ENCODE measurements at places on chromosomes 6 and 20.

- DNase-seq, result no peak
These were observed 785.6 kb downstream of the QKI start for GRCh38 chr6:164200071-164200470.

- peak; percentile 31 for DNase-seq
These were observed 266.3 kb downstream of the CDC5L start for GRCh38 chr6:44653761-44654218.

DNA sequence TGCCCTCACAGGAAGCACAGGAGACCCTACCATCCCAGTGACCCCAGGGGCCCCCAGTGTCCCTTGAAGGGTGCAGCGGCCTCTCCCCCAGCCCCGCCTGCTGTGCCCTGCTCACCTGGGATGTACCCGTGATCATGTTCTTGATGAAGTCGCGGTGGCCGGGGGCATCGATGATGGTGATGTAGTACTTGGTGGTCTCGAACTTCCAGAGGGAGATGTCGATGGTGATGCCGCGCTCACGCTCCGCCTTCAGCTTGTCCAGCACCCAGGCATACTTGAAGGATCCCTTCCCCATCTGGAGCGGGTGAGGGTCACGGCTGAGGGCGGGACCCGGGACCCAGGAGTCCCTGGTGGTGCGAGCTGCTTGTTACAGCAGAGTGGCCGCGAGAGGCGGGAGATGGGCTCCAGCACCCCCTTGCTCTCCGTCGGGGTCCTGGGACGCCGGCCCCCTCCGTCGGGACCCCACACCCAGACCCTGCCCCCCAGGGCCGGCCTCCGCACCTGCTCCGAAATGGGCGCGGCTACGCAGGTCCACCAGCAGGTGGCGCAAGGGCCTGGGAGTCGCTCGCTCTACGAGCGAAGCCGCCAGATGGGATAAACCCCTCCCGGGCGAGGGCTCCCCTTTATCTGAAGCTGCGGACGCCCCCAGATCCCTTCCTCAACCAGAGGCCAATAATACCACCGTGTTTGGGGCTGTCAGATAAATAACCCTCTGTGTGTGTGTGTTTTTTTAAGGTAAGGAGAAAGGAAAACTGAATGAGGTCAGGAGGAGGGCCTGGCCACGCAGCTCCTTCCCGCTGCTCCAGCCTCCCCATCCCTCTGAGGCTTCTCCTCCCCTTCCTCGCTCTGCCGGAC is 2.9 kb downstream of the EEF1A2 start:
- peak; percentile 28 for DNase-seq

- DNase-seq, result no peak
These were observed 206.5 kb downstream of the JARID2 start for GRCh38 chr6:15452182-15452941.

- DNase-seq, result peak; percentile 42
These were observed 36.1 kb downstream of the NCR2 start for GRCh38 chr6:41371461-41371991.

DNA sequence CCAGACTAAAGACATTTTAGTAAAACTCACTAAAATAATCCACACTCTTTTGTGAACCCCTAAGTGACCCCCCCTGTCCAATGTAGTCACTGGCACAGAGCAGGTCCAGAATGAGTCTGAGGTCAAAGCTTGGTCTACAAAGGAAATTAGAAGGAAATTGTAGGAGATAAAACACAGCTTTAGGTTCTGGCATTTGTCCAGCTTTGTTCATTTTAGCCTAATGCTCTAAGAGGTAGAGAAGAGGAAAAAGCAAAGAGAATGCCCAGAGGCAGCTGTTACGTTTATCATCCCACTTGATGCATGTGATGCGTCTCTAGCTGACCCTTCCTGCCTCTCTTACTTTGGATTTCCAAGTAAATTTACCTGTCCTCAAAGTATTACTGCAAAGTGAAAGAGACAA is 62.5 kb downstream of the CNKSR3 start:
- peak; percentile 55 for DNase-seq

DNA sequence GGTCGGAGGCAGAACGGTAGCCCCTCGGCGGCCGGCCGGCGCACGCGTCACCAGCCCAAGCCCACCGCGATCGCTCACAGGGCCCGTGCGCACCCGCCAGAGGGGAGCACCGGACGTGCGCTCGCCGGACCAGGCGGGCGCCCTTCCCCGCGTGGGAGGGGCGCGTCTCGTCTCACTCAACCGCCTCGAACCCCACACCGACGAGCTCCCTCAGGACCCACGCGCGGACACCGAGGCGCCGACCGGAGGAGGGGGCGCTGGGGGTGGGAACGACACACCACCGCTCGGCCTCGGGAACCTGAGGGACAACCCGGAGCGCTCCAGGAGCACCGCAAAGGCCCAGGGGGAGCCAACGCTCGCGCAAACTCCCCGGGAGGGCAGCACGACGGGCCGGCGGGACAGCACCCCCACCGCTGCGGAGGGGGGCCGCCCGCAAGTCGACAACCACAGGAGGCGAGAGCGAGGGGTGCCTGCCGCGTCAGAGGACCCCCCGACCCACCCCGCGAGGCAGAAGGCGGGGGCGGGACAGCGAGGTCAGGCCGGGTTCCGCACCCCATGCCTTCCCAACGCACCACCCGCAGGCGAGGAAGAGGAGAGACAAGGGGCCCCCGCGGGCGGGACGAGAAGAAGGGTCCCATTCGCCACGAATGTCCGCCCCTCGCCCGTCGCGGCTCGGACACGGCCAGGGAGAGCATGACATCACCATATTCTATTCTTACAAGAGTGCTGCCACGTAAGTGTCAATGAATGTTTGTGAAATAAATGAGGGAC is 512.7 kb upstream of the ZNF337 start:
- DNase-seq, result peak; percentile 11

DNA sequence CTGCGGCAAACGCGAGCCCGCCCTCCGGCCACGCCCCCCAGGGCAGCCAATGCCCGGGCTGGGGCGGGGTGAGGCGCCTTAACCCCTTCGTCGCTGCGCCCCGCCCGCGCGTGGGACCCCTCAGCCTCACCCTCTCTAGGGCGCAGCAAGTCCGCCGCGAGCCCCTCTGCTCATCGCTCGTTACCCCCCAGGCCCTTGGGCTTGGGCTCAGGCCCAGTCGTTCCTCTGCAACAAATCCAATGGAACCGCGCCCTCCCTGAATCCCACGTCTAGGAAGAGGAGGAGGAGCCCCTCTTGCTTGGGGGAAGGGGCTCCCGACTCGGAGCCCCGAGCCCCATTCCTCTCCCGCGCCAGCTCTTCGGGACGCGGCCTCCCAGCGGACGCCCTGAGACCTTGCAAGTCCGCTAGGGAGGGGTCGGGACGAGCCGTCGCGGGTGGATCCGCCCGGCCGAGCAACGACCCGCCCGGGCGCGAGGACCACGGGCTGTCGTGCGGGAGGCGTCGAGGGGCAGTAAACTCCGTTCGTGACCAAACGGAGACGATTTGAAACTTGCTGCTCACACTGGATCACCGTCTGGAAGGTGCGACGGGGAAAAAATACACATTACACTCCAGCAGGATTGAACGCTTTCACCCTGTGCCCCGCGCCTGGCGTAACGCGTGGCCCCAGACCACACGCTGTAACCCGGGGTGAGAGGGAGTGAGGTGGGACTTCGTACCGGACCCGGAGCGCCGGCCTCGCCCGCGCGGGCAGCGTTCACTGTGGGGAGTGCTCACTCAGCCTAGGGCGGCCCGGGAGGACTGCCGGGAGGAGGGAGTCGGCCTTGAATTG is 477 bp upstream of the LZTS3 start:
- peak; percentile 8 for DNase-seq

DNA sequence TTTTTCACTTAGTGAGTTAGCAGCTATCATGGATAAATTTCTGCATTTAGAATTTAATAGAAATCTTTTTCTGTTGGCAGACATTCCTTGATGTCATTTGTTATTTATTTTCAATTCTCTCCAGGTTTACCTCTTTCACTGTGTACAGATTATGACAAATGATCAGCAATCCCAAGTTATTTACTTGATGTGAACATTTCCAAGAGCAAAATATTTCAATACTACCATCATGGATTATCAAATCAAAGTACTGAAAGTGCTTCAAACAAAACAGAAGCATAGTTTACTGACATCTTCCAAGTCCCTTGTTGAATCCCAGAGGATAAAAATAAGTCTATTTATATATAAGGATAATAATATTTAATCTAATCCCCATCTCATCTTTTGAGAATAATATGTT is 852.2 kb upstream of the CITED2 start:
- no peak for DNase-seq

DNA sequence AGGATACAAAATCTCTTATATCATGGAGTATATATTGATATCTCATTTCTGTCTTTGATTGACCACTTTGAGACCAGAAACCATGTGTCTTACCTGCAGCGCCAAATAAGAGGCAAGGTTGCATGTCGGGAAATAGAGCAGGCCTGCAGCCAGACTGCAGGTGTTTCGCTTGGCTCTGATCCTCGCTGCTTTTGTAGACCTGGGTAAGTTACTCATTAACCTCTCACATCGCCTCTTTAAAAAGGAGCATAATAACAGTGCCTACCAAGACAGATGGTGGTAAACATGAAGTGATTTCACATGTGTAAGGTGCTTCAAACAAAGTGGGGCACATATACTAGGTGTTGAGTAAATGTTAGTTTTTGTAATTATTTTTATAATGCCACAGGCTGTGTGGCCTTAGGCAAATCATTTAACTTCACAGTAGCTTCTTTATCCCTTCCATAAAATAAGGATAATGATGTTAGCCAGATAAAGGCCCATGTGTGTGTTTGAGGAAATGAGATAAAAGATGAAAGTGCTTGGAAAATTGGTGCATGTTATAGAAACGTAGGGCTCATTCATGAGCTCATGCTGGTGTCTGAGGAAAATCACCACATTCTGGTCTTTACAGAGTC is 248.8 kb upstream of the MAP3K7 start:
- no peak for DNase-seq

- DNase-seq, result no peak
These were observed 12.9 kb downstream of the TAGAP start for GRCh38 chr6:159031846-159032245.

DNA sequence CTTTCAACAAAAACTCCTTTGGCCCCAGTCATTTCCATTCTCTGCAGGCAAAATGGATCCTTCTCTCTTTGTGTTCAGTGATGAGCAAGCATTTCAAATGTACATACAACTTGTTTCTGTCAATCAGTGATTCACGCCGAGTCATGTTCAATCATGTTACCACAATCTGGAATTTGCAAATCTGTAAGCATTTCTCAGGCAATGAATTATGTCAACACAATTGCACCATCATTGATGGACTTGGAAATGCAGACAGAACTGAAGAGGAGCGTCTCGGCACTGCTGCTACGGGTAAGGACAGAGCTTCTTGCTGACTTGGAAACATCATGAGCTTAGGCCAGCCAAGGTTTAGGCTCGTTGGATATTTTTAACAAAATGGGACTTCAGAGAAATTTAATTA is 132.8 kb upstream of the AGPAT4 start:
- peak; percentile 88 for DNase-seq

- DNase-seq, result no peak
These were observed 600.4 kb downstream of the HTR1B start for GRCh38 chr6:76862936-76863335.

GRCh38 chr20:59183751-59184150 is 20.1 kb downstream of the ZNF831 start:
- DNase-seq, result no peak

- DNase-seq, result no peak
These were observed 11.6 kb downstream of the MAP3K7 start for GRCh38 chr6:90575267-90575666.

- no peak for DNase-seq
These were observed 1.3 kb upstream of the OCSTAMP start for GRCh38 chr20:46551522-46552381.

- no peak for DNase-seq
These were observed 225.8 kb upstream of the SOX4 start for GRCh38 chr6:21367649-21368154.

DNA sequence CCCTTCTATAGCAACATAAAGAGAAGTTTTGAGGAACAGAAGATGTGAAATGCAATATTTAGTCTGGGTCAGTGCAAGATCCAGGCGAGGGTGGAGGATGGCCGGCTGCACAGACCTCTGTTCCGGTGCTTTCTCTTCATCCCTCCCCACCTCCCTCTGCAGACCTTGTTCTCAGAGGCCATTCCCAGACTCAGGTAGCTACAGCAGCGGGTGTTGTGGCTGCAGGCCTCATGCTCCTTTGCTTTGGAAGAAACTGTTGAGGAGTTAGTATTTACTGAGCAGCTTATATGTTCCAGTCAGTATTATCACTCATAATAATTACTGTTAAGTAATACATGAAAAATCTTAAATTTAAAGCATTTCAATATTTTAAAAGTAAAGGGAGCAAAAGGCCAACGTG is 1.7 kb downstream of the BTN3A3 start:
- no peak for DNase-seq

DNA sequence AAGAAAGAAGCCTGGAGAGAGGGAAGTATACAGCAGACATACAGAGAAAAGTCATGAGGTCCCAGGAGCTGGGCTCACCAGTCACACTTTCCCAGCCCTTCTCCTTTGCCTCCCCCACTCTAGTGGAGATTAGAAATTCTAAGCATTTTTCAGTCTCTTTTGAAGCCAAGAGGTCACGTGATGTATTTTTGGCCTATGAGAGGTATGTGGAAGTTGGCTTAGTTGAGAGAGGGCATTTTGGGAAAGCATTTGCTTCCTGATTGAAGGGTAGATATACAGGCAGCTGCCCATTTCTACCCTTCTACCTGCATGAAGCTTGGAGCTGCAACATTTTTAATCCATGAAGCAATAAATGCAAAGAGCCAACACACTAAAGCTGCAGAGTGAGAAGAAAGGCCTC is 106.0 kb upstream of the TNFAIP3 start:
- DNase-seq, result no peak

GRCh38 chr6:87907521-87907920 is 140.1 kb upstream of the SPACA1 start:
- peak; percentile 2 for DNase-seq

- no peak for DNase-seq
These were observed 622.2 kb downstream of the DOK5 start for GRCh38 chr20:55097621-55098020.

GRCh38 chr20:25314497-25315417 is 66.9 kb downstream of the PYGB start:
- no peak for DNase-seq

GRCh38 chr6:89047473-89047872 is 33.1 kb upstream of the PNRC1 start:
- DNase-seq, result no peak

DNA sequence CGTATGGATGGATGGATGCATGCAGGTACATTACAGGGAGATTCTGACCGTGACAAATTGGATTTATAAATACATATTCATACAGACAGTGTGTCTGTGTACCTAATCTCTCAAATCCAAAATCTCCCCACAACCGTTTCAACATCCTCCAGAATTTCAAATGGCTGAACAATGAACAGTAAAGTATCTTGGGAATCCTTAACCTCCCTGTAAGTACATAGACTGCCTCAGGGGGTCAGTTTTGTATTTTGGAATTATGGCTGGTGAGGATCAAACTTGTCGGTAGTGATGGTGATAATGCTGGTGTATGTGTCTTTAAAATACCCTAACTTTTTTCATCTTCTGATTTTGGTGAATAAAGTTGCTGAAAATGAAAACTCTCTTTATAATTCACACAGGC is 246.2 kb downstream of the FOXC1 start:
- no peak for DNase-seq

GRCh38 chr6:56860475-56860874 is 94.4 kb upstream of the BEND6 start:
- peak; percentile 65 for DNase-seq
